ENCODE measurements at places on chromosomes 12 and 14.

GRCh38 chr14:89618811-89619551, 201.9 kb upstream of the FOXN3 start:
- peak; percentile 64 for DNase-seq

GRCh38 chr14:100434911-100435438, 111.8 kb downstream of the SLC25A47 start:
- DNase-seq = no peak

- DNase-seq = no peak
Observed at GRCh38 chr14:102508410-102508773, 1.2 kb downstream of the ANKRD9 start.

DNA sequence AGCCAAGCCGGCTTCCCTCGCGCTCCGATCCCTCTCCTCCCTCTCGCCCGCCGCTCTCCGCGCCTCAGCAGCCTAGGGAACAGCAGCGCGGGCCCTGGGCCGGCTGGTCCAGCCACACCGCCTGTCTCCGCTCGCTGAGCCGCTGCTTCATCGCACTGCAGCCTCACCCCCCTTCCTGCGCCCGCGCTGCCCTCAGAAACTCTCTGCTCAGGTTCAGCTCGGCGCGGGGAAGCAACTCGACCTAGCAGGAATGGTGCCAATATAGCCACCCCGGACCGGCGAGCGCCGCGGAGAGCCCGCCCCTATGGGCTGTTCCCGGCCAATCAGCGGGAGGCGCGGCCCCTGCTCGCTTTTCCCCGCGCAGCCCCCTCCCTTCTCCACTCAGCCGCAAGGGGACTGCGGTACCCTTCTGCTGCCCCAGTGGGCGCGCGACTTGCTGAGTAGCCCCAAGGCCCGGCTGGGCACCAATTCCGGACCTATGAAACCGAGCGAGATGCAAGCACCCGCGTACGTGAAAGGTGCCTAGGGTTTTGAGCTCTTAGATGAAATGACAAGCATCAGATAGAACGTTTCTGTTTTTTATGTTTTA, at the start of gene ADAMTS20:
TSS of gene ADAMTS20 (minus strand) at position 233 of the 589 bp plus-strand sequence. CDS start 282 bp downstream, outside the sequence.
- no peak for DNase-seq

GRCh38 chr12:27345376-27345775, 12.7 kb downstream of the BMAL2 start:
- DNase-seq = no peak

- no peak for DNase-seq
Observed at GRCh38 chr12:65956056-65956738, 131.9 kb downstream of the HMGA2 start.

DNA sequence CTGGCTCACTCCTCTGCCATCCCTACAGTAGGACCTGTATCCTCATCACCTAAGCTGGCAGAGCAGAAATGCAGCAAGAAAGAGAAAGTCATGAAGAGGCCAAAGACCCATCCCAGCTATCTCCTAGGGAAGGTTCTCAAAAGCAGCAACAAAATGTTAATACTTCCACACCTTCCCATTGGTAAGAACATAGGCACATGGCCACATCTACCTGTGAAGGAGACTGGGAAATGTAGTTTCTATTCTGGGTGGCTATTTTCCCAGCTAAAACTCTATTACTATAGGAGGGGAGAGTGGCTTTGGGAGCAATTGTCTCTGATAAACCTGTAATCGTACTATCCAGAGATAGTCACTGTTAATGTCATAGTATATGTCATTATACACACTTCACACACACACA, 13.7 kb upstream of the EIF2B2 start:
- no peak for DNase-seq

DNA sequence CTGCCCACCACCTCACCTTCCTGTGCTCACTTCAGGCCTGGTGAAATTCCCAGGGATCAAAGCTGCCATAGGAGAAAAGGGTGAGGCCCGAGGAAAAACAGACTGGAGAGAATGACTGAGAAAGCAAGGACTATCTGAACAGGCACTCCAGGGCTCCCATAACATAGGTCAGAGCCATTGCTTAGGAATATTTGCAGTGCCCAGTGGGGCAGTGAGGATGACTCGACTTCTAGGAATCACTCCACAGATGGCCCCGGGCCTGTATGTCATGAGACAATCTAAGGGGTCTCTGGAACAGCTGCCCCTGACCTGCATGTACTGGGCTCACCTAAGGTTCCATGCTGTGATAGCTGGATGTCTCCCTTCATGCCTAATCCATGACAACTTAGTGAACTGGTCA, 51.6 kb downstream of the GPHB5 start:
- DNase-seq = no peak

- no peak for DNase-seq
Observed at GRCh38 chr12:124938587-124938986, 24.1 kb upstream of the UBC start.

DNA sequence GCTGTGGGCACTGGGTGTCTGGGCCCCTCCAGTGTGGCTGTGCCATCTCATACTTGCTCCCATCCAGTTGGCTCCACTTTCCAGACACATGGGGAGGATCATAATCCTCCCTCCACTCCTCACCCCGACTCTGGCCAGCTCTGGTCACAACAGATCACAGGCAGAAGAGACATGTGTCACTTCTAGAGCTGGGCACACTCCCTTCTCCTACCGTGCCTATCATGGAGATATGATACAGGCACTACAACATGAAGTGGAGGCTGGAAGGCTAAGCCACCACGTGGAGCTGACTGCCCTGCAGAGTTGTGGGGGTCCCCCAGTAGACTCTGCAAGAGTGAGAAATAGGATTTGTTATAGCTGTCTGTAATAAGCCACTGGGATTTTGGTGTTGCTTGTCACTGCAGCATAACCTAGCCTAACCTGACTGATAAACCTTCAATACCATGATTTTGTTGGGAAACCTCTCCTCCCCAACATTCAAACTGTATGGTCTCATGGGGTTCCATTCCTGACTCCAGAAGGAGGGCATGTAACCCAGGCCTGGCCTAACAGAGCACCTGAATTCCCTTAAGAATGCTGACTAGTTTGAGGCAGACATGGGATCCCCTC, 20.0 kb downstream of the NT5DC3 start:
- no peak for DNase-seq

GRCh38 chr14:76695263-76695920, 65.9 kb upstream of the VASH1 start:
- DNase-seq = no peak

DNA sequence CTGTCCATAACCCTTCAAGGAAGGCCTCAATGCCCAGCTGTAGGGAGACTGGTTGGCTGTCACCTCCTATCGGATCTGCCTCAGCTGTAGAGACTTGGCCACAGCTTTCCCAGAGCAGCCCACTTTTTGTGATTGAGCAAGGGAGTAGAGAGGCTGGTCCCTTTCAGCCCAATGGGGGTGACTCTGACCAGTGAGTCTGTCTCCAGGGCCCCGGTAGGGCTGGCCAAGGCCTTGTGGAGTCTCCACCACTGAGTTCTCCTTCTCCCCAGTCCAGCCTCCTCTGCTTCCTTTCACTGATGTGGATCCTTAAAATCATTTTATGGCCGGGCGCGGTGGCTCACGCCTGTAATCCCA, 14.5 kb upstream of the HPD start:
- DNase-seq = no peak

GRCh38 chr14:71721791-71722190, 210.4 kb upstream of the RGS6 start:
- DNase-seq = no peak

GRCh38 chr14:45201905-45202304, 51.1 kb downstream of the MIS18BP1 start:
- DNase-seq = no peak

- DNase-seq = no peak
Observed at GRCh38 chr12:122072031-122072970, 6.3 kb upstream of the MLXIP start.

DNA sequence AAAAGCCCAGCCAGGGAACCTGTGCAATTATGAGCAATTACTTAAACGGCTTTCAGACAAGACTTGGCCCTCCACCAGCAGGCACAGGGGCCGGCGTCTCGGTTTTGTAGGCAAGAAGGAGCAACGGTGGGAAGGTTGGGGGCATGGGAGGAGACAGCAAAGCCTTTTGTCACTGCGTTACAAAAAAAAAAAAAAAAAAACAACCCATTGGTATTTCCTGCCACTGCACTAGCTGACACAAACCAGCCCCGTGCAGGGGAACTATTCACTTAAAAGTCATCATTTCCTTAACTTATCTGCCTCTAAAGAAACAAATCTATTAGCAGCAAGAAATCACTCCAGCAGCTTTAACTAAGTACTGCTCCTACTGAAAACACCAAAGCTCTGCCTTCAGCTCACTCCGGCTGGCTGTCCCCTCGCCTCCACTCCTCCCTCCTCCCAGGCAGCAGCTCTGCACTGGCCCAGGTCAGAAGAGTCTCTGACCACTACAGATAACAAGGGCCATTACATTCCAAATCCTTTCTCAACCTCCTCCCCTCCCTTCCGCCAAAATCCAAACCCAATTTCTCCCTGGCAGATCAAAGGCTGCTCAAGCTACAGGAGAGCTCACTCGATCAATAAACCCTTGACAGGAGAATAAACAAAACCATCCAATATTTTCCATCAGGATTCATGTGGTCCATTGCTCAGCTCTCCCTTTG, 105.2 kb upstream of the CDKN3 start:
- no peak for DNase-seq

DNA sequence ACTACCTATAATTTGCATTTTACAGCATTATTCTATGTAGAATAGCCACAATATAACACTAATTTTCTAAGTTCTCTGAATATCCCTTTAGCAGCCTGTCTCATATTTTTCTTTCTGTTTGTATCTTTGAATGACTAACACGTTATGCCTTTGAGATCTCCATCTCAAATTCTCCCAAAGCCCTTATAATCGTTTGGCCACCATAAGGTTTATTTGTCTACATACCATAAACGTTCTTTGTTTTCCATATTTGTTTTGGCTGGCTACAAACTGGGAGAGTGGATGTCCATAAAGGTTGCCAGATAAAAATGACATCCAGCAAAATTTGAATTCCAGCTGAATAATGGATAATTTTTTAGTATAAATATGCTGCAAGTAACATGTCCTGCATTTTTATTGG, 203.7 kb downstream of the STXBP6 start:
- no peak for DNase-seq

- no peak for DNase-seq
Observed at GRCh38 chr12:24483732-24484131, 465.2 kb downstream of the BCAT1 start.

- DNase-seq = no peak
Observed at GRCh38 chr12:57782243-57782607, 362 bp upstream of the TSFM start.

- DNase-seq = no peak
Observed at GRCh38 chr14:67391268-67391667, 20.7 kb downstream of the PLEK2 start.

DNA sequence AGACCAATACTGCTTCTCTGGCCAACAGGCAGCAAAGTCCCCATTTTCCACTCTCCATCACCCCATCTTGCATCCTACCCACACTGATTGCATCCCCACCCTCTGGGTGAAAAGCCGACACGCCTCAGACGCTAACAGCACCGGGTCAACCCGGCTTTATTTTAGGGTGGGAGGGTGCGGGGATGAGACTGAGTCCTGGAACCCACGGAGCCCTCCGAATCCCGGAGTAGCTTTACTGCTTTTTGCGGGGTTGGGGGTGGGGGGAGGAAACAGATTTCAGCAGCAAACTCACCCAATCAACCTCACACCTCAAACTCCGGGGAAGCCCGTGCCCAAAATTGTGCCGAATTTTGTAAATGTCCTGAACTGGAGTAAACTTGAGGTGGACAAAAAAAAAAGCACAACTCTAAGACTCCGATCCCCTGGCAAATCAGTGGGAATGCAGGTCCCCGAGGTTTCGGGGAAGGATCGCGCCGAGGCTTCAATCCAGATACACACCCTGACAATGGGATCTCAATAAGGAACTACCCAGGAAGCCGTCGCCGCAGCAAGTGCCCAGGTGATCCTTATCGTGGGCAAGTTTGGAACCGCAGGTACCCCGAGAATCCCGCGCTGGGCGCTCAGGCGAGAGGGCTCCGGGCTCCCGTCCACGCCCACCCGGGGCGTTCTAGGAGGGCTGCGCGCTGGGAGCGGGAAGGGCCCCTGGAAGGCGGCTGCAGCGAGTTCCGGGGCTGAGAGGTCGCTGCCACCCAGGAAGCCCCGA, 1.1 kb downstream of the GCH1 start:
- no peak for DNase-seq

- no peak for DNase-seq
Observed at GRCh38 chr14:21204167-21205025, 48.5 kb upstream of the OR5AU1 start.

DNA sequence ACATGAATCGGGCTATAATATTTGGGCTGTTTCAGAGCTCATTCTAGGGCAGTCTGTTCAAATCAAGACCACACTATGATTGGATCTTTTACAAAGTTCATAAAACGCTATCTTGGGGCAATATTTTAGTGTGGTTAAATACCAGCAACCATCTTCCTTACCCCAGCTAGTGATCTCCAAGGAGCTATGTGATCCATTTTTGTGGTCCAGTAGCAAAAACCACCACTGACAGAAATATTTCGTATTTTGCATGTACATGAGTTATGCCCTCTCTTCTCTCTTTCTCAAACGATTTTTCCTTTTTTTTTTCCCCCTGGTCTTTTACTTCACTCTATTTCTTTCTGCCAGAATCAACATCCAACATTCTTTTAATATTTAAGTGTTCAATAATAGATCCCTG, 280.6 kb upstream of the KITLG start:
- DNase-seq = no peak

DNA sequence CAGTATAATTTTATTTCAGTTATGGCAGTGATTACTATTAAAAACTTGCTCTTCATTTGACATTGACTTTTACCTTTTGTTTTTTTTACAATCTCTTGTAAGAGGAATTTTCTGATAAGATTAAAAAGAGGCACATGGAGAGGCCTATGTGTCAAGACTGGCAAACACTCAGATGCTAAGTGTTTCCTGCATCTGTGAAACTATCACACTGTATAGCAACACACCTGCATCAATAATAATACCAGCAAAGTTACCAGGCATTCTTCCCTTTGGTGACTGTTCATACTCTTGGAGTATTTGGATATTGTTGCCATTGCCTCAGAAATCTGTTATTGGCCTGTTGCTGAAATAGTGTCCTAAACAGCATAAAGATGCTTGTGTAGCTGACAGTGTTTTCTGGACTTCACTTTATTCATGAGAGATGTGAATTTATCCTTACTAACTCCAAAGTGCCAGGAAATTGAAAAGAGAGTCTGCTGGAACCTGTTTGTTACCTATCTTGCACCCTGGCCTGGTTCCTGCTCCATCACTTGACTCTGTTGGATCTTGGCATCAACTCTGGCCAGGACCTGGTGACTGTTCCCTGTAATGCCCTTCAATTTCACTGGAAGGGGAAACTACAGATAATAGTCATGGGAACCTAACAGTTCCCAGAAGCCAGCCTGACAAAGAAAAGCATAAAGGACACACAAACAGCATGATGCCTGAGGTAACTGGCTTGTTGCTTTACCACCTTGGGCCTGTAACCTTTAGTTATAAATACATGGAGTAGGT, 19.8 kb downstream of the SLC16A7 start:
- no peak for DNase-seq

DNA sequence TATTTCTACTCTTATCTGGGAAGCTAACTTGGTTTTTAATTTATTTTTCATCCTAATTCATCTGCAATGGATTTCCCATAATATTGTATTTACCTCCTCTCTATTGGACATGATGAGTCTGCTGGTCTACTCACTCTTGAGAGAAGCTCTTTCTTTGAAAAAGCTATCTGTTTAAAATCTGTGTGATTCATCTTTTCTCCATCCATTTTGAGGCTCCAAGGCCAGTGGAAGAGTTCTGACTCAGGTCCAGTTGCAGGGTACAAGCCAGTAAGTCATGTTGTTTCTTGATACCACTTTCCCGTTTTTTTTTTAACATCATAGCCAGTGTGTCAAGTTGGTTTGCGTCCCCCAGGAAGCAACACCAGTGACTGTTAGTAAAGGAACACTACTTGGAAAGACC, 160.3 kb upstream of the BMP4 start:
- no peak for DNase-seq

Measured in NCI-H774 (cell line).